COLO829 (cell line): ENCODE measurements at places on chromosomes 2 and 18.

DNA sequence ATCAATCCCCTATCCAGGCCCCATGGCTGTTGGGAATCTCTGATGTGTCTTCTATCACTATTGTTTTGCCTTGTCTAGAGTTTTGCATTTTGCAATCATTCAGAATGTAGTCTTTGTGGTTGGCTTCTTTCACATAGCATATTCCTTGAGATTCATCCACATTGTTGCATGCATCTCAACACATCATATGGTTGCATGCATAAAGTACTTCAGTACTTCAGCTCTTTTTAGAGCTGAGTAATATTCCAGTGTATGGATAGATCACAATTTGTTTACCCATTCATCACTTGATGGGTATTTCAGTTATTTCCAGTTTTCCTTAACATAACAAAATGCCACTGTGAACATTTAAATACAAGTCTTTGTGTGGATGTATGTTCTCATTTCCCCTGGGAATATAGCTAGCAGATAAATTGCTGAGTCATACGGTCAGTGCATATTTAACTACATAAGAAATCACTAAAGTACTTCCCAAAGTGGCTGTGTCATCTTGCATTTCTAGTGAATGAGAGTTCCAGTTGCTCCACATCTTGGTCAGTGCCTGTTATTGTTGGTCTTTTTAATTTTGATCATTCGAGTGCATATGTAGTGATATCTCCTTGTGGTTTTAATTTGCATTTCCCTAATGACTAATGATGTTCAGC lies 138.8 kb downstream of the BCL11A start:
- peak; percentile 20 for DNase-seq

DNA sequence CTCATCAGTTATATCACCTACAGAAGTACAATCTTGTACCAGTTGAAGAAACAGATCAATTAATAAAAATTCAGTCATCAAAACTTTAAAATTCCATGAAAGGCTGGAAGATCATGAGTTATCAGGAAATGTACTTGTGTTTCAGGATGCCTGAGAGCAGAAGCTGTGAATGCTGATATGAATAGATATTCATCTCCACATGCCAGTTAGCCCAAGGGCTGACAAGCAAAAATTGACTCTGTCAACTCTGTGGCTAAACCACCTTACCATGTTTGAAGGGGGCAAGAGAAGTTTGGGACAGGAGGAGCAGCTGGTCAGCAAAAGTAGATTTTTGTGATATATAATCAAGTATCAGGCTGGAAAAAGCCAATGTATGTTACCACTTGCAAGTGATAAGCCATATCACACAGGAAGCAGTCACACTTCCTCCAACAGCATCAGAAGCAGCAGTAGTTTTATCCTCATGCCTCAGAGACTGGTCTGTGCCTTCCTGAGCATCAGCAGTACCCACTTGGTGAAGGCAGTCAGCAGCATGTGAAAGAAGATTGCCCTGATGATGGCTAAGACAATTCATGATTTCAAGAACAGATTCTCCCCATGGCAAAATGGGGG lies 328.2 kb upstream of the CNTNAP5 start:
- no peak for DNase-seq

GRCh38 chr2:232982926-232983668 lies 30.0 kb downstream of the NGEF start:
- no peak for DNase-seq

DNA sequence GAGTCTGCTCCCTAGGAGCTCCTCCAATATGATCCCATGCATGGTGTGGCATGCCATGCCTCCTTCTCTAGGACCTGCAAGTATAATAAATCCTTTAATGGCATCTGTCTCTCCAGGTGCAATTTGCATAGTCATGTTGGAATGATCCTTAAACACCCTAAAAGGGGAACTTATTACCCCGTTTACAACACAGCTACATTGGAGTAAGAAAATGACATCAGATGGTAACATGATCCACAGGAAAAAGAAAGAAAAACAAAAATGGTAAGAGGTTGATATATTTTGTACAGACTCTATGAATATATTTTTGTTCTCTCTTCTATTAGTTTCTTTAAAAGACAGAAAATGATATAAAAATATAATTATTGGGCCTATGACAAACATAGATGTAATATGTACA lies 79.0 kb downstream of the CRACDL start:
- no peak for DNase-seq

DNA sequence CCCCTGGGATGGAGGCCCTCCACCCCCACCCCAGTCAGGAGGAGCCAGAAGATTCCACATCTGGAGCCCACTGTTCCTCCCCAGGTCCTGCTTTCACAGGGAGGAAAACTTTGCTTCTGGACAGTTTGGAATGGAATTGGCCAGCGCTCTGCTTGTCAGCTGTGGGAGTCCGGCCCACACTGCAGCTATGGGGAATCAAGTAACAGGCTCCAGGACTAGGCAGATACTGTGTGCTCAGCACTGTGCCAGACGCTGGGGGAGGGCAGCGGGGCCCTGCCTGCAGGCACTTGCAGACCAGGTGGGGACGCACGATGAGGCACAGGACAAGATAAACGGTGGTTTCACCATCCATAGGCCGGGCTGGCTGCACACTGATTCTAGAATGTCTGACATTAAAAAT lies 114.0 kb downstream of the STPG4 start:
- DNase-seq: no peak

GRCh38 chr2:122739732-122740593 lies 984.5 kb downstream of the TSN start:
- no peak for DNase-seq

- DNase-seq: no peak
Observed at GRCh38 chr2:196808083-196808665, 981 bp downstream of the C2orf66 start.

DNA sequence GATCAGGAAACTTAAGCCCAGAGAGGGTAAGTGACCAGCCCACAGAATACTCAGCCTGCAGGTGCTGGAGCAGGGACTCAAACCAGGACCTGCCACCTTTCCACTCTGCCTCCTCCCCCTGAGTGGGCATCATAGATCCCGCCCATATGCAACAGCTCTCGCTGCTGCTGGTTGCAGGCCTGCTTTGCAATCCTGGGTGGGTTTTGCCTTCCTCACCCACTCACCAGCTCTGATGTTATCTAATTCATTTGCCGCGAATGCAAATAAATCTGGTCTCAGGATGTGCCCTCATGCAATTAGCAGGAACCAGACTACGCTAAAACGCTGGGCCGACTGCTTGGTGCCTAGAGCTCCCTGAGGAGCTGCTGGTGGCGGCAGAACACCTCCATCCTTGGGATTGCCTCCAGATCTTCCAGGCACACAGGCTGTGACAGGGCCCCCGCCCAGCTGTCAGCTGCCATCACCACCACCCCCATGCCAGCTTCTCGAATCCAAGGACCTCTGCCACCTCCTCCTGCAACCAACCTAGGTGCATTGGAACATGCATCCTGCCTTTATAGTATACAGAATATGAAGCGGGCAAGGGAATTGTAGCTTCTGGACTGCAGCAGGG lies 28.8 kb downstream of the CNGA3 start:
- no peak for DNase-seq

- no peak for DNase-seq
Observed at GRCh38 chr2:173749315-173749714, 215.9 kb downstream of the SP3 start.

DNA sequence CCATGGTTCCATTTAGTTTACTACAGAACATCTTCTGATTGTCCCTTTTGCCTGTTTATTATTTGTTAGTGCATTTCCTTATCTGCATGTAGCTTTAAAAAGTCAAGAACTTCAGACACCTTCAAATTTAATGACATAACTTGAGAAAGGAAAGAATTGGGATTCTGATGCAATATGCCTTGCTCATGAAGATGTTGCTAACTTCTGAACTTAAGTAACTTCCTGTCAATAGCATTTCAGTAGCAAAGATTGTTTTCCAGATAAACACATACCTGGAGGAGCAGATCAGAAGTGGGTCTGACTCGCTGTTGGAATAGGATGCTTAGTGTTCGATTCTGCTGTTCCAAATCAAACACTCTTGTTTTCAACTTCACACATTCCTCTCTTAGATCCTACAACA lies 190.2 kb upstream of the LYPD1 start:
- DNase-seq: no peak

GRCh38 chr2:36808386-36809068 lies 112.0 kb downstream of the VIT start:
- DNase-seq: no peak

DNA sequence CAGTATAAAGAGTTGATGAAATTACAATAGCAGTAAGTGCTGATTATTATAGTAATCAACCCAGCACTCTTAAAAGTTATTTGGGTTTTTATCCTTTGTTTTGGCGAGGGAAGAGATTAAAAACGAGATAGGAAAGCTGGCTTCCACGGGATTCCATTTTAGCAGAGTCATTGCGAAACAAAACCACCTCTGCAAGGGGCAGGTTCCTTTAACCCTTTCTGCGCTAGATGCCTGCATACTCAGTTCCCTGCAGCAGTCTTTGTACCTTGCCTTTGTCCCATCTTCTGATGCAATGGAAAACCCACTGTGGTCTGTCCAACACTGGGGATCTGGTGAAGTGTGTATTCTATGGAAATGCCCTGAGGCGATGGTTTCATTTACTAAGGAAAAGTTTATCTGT lies 2.7 kb downstream of the YPEL5 start:
- DNase-seq: no peak

DNA sequence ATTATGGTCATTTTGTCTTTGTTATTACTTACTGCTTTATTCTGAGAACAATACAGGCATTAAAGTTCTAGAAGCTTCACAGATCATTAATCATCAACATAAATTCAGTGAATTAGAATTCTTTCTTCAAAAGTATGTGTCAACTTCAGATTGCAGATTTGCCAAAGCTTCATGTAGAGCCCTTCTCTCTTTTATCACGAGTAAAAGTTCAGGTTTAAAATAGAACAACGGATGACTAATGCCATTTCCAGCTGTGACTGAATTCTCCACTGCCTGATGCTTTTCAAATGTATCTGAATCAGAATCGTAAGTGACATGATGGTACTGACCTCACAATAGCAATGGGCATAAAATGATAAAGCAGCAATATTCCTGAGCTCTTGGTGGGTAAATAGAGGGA lies 116.0 kb downstream of the ABCA12 start:
- DNase-seq: peak; percentile 14

DNA sequence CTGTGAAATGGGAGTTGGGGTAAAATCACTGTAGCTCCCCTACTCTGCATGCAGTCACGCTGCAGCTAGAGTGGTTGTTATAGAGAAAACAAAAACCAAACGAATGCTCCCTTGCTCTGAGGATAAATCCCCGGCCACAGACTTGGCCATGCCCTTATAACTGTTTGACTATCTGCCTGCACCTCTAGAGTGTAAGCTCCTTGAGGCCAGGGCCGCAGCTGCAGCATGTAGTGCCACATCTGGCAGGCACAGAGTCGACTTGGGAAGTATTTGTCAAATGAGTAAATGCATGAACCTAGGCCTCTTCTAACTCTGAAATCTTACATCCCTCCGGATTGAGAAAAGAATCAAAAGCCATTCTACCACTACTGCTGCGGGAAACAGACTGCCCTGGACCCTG lies 35.9 kb downstream of the KCNIP3 start:
- DNase-seq: no peak

DNA sequence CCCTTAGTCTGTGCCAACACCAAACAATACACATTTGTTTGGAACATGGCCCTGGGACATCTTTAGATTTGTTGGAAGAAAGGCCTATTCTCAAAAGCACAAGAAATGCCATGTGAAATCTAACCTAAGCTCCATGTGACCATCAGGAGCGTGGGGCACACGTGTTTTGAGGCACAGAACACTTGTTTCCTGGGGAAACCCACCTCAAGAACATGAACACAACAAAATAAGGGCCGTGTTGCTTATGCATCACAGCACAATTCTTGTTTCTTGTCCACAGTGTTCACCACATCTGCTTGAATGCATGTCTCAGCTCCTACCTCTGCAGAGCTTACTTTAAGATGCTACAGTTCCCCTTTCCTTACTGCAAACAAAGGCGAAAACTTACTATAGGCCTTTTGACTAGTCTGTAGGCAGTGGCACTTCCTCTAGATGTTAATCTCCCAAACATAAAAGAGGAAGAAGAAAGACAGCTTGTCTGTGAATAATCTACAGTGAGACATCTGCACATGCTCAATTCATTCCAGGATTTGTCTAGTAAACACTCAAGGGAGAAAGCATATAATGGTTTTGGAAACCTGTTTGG lies 165.0 kb downstream of the ANKRD44 start:
- peak; percentile 90 for DNase-seq

GRCh38 chr18:6947338-6948030 lies 170.1 kb downstream of the LAMA1 start:
- no peak for DNase-seq

DNA sequence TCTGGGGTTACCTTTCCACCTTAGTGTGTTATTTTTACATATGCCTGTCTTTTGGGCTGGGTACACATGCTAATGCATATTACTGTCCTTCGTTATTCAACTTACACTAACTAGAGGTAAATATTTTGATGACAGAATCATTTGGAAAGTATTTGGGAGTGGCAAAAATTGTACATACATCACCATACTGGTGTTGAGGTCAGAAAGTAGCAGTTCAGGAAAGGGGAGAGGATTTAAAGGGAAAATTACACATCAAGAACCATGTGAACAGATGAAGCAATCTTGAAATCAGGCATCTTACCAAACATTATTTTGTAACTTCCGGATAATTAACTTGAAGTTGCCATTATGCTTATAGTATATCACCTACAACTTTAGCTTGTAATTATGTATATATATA lies 379.7 kb downstream of the RND3 start:
- DNase-seq: no peak

DNA sequence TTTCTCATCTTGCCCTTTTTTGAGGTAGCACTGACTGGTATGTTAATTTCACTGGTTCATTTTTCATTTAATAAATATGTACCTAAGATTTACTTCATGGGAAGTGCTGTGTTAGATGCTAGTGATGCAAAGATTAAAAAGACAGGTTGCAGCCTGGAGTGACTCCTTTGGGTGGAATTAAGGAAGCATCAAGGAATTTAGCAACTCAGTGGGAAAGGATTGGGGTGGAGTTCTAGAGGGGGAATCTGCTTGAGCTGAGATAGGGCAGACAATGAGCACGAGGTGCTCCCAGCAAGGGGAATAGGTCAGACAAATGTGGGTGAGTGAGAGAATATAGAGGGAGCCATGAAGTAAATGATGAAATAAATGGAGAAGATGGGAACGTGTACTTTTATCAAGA lies 57.0 kb downstream of the LYPD6 start:
- no peak for DNase-seq

GRCh38 chr2:428591-428990 lies 140.7 kb upstream of the ALKAL2 start:
- DNase-seq: no peak

DNA sequence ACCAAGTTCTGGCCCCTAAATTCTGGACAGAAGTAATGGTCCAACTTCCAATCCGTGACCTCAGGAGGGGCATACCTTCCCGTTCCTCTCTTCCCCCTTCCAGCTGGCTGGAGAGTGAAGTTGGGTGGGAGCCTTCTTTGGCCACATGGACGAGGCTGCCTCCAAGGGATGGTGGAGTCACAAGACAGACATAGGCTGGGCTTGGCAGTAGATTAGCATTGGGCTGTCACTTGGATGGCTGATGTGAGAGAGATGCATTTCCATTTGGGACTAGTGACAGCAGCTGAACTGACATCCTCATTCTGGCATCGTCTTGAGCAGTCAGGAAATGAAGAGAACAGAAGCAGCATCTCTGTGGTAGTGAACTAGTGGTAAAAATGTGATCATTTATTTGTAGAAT lies 12.6 kb downstream of the NT5DC4 start:
- DNase-seq: no peak

- no peak for DNase-seq
Observed at GRCh38 chr2:167980439-167980838, 267.0 kb downstream of the STK39 start.
